ENCODE measurements at places on chromosomes 3 and 15.

DNA sequence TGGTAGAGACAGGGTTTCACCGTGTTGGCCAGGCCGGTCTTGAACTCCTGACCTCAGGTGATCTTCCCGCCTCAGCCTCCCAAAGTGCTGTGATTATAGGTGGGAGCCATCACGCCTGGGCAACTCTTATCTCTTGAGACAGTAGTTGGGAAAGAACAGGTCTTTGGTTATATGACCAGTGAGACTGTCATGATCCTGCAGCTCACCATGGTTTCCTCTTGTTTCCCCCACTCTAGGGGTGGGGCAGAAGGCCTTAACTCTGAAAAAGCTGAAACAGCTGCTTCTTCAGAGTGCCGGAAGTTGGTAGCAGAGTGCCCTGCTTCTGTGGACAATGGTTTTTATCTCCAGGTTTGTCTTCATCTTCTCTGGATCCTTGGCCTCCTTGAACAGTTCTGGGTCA, 4.7 kb upstream of the TYRO3 start:
- no peak for DNase-seq

GRCh38 chr3:72257738-72258137, 472.8 kb upstream of the PROK2 start:
- no peak for DNase-seq

DNA sequence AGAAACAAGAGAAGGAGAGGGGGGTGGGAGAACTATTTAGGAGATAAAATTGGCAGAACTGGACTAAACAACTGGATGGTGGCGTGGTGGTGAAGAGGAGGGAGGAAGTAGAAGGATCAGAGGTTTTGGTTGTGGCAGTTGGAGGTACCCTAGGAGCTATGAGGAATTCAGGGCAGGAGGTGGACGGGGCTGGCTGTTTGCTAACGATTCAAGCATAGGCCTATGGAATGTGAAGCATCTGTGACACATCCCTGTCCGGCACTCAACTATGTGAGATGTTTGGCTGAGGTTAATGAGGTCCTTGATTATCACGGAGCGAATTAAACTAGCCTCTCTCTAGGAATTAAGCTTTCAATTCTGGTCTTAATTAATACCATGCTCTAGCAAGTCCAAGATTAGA, 13.5 kb downstream of the TARS3 start:
- DNase-seq: no peak

DNA sequence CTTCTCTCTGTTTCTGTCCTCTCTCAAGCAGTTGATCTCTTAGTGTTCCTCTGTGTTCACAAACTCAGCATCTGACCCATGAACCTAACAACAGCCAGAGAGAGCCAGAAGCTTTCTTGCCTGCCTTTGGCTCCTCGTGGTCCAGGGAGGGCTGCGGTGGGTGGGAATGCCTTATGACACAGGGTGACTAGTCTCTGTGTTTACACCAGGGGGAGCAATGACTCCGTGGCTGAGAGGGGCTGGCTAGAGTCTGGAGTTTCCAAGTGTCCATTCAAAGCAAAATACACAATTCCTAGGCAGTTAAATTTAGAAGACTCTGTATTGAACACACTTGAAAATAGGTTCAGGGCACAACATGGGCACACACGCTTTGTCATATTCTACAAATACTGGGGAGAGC, 370.0 kb upstream of the FRG2C start:
- no peak for DNase-seq

DNA sequence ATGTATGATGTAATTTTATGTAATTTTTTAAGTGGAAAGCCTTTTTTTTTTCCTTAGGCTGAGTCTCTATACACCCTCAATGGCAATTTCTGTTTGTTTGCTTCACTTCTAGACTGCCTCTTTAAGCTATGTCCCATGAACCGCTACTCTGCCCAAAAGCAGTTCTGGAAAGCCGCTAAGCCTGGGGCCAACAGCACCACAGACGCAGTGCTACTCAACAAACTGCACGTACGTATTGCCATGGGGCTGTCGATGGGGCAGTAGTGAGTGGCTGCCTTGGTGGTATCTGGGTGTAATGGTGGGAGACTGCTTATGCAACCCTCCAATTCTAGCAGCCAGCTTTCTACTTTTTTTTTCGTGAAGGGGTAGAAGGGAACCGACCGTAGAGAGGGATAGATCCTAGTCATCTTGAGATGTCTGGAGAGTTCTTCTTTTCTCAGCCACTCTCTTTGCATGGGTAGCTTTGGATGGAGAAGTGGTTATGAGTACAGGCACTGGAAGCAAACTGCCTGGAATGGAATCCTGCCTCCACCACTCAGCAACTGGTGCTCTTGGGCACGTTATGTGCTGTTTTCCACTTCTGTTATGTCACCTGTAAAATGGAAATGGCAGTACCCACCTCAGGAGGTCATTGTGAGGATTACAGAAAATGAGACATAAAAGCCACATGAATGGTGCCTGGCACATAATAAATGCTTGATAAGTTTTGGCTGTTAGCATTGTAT, 134.7 kb downstream of the ITPR1 start:
- DNase-seq: no peak

DNA sequence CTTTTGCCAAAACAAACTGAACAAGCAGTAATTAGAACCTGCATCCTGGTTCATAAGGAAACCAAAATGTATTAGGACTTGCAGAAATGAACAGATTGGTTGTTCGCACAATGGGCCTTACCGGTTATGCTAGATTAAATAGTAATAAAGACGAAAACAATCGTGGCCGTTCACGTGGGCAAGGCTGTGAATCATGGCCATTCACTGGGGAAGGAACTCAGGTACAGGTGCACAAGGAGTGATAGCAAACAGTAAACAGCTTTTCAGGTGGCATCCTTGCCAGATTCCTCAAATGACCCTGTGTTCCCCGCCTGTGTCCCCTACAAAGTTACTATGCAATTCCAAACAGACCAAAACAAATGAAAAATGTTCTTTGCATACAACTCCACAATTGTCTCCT, 8.2 kb downstream of the LRIG1 start:
- DNase-seq: no peak

Measured in KG1 (cell line).